ENCODE measurements at places on chromosomes 3 and 15. TPM values are rescaled to one million over a fixed set of nuclear protein-coding genes. Genes with fewer than 3 reads are reported as not detected.
A peak's percentile ranks its signal among the peaks of the same experiment; 100 is the strongest.

Gene SMCO1
- not detected for total RNA-seq

Gene SCG3
- total RNA-seq, result 0.15 TPM

Gene ERC2
- total RNA-seq, result 24.8 TPM

Gene ABHD5
- 8.7 TPM for total RNA-seq

DNA sequence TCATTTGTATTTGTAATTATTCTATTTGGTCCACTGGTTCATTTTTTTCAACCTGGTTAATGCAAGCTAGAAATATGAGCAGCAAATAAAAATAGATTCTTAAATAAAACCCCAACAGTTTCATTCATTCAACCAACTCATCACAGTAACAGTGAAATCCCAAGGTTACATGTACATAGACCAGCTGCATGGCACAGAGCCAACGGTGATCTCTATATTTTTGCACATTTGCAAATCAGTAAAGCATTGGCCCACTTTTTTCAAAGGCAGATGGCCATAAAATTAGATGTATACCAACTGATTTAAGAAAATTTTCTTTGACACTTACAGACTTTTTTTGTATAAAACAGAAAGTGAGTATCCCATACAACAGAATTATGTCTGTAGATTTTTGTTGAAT, 49.3 kb downstream of the STRIT1 start:
- no peak overlapping the region for H3K27ac ChIP-seq
- H3K4me3 ChIP-seq, result no peak overlapping the region
- no peaks in the 10 kb centered on the region for H3K4me1 ChIP-seq
- H3K27me3 ChIP-seq, result no peaks in the 10 kb centered on the region
- no peak for DNase-seq

DNA sequence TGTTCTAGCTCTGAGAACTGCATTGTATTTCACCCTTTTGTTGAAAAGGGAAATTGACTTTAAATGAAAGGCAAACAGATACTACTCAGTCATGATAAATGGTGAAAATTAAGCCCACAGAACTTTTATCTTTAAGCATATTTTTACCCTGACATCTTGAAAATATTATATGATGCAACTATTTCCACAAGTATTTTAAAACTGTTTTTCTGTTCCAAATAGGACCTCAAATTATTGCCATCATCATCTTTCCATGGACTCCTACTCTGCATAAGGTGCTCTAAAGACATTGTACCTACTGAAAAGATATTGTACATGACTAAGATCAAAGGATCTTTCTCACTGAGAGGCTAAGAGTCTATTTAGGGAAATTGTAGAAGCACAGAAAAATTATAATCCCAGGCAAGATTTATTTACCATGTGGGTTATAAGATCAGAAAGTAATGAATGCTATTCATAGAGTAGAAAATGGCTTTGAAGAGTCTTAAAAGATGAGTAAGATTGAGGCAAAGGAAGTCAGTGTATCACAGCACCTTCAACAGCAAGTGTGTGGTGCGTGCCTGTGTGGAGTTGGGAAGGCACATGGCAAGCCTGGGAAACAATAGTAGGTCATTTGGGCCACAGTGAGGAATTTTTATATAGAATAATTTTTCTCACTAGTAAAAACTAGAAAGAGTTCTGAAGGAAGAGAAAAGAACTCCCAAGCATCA, 68.8 kb downstream of the VGLL3 start:
- no peak overlapping the region for H3K4me3 ChIP-seq
- H3K27me3 ChIP-seq, result no peaks in the 10 kb centered on the region
- no peaks in the 10 kb centered on the region for H3K4me1 ChIP-seq
- no peaks in the 10 kb centered on the region for H3K36me3 ChIP-seq
- H3K27ac ChIP-seq, result no peak overlapping the region

GRCh38 chr3:111956449-111956848, 22.4 kb upstream of the ABHD10 start:
- H3K36me3 ChIP-seq, result no peaks in the 10 kb centered on the region
- peaks cover 50% of the 10 kb centered on the region for H3K4me1 ChIP-seq
- H3K27ac ChIP-seq, result peak overlapping the region; percentile 81
- DNase-seq, result no peak
- H3K4me3 ChIP-seq, result peak overlapping the region; percentile 33

- no peaks in the 10 kb centered on the region for H3K36me3 ChIP-seq
- H3K4me3 ChIP-seq, result no peak overlapping the region
- H3K4me1 ChIP-seq, result no peaks in the 10 kb centered on the region
Measured at GRCh38 chr3:79369306-79369705, 398.5 kb downstream of the ROBO1 start.
